ENCODE measurements at places on chromosomes 1 and 21. TPM values are rescaled to one million over a fixed set of nuclear protein-coding genes. Genes with fewer than 3 reads are reported as not detected.
A peak's percentile ranks its signal among the peaks of the same experiment; 100 is the strongest.

- no peak for DNase-seq
Measured at GRCh38 chr1:116586741-116587143, 15.9 kb upstream of the CD58 start.

CAPN9 gene
- 0.27 TPM for total RNA-seq

PPIAL4G gene
- not detected for total RNA-seq

GRCh38 chr1:27643600-27644368 lies 8.8 kb upstream of the FGR start:
- peak; percentile 75 for DNase-seq

KLHDC7A gene
- not detected for total RNA-seq

DNA sequence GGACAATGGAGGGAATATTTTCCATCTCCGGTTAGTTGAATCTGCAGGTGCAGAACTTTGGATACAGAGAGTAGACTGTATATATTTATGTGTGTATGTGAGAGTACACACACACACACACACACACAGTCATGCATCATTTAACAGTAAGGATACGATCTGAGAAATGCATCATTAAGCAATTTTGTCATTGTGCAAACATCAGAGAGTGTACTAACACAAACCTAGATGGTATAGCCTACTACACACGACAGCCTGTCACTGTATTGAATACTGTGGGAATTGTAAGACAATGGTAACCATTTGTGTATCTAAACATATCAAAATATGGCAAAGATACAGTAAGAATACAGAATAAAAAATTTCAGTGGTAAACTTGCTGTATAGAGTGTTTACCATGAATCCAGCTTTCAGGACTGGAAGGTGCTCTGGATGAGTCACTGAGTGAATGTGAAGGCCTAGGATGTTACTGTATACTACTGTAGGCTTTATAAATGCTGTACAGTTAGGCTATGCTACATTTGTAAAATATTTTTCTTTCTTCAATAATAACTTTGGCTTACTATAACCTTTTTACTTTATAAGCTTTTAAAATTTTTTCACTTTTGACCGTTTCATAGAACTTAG lies 138.5 kb downstream of the ZZZ3 start:
- DNase-seq, result no peak

FAM78B gene
- 3.4 TPM for total RNA-seq

DNA sequence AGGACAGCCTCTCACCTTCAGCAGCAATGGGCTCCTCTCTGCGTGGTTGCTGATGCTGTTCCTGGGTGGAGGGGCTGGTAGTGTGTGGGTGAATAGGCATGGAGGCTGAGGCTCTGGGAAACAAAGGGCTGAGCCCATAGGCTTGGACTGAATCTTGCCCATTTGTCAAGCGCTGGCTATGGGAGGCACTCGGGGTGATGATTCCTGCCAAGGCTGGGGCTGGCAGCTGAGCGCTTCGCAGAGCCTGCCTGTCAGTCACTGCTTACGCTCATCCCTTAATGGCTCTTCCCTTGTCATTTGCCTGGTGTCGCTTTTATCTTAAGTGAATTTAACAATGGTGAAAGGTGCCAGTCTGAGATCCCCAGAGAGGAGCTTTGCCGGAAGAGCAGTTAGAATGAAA lies 353.3 kb downstream of the PBX1 start:
- no peak for DNase-seq

DNA sequence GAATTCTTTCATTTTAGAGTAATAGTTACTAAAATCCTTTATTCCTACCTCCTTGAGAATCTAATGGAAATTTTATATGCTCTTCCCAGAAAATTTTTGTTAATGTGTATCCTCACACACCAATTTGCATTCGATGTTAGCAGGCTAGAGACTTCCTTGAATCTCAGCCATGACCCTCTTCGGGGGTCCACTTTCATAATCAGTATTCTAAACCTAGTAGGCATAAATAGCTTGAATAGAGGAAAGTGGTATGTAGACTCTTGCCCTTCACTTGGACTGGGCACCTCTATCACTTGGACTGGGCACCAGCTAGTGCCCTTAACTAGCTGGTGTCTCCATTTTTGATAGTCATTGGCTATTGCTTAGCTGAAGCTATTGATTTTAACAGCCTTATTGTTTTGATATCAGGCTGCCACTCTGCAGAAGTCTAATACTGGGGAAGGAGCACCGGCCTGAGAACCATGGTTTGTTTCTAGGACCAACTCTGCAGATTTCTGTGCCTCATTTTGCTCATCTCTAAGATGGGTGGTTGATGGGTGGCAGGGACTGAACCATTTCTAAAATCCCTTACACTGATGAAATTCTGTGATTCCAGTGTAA lies 42.8 kb downstream of the MRPL39 start:
- DNase-seq, result no peak

ARHGEF10L gene
- total RNA-seq, result 59.9 TPM

DNAJC6 gene
- 2.0 TPM for total RNA-seq

GNG4 gene
- total RNA-seq, result not detected

DNA sequence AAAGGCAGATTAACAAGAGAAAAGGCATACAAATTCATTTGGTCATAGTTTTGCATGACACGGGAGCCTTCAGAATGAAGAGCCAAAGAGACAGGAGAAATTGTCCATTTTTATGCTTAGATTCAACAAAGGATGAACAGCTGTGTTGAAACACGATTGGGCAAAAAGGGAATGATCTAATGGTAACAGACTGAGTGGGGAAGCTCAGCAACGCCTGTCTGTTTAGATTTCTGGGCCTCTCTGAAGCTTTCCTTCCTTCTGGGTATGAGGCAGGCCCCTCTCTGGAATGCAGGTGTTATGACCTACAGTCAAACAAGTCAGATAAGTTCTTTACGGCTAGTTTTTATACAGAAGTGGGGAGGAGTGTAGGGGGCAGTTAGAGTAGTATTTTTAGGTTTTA lies 154.6 kb downstream of the RGS7 start:
- no peak for DNase-seq

DNA sequence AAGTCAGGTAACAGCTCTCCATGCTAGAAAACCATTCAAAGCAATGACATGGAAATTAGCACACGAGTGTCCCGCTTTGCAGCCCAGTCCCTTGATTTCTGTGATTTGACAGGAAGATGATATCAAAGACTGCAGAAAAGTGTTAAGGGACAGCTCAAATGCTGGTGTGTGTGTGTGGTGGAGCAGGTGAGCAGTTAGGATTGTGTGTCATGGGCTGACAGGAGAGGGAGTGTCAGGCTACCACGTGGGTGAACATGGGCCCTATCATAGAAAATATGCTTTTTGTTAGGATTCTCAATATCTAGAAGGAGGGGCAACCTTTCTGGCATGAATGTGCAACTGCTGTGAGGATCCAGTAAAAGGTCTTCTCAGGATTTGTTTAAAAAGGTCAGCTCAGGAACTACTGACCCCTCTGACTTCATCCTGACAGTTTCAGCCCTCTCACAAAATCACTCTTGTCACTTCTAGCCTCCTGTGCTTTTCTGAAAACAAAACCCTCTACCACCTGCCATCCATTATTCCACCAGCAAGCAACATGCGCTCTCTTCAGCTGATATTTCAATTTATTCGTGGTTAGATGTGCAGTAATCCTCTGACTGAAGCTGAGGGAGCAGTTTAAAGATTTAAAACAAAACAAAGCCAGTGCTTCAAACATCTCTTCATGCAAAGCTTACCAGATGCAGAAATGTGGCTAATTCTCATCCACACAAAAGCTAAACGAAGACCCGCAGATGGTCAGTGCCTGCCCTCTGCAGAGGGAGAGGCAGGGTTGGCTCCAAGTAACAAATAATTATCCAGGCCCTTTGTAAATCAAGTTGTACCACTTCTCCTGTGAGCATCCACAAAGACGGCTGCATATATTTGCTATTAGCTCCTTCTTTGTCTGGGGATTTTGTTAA lies 397.9 kb downstream of the PTBP2 start:
- DNase-seq, result no peak

- no peak for DNase-seq
Measured at GRCh38 chr1:3638676-3639075, 11.2 kb downstream of the WRAP73 start.

DNA sequence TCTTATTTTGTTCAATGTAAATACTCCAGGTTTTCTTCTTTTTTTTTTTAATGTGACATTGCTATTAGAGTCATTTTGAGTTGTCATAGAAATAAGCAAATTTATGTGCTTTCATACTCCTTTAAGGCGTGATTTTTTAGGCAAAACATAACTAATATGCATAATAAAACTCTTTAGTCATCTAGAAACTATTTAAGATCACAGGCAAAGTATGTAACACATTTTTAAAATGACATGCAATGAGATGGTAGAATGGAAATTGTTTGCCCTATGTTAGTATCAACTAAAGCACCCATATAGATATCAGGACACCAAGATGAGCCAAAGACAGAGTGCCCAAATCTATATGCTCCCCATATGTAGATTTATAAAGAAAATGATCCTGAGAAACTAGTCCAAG lies 41.5 kb upstream of the SGIP1 start:
- DNase-seq, result no peak

DNA sequence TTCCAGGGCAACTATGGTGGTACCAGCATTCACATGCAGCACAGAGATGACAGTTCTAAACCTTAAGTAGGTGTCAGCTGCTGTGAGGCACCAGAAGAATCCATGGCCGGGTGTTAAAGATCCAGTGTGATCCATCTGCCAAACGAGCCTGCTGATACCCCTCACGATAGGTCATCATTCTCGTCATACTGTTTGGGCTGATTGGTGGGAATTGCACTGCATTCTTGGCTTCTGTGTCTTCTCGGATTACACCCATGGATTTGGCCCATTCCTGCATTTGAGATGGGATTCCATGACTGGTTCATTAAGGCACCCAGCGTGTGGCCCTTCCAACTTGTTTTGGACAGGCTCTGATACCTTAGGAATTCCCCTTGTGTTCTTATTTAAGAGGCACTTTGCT lies 55.2 kb downstream of the ST6GALNAC3 start:
- DNase-seq, result no peak

NID1 gene
- total RNA-seq, result 65.8 TPM

DNA sequence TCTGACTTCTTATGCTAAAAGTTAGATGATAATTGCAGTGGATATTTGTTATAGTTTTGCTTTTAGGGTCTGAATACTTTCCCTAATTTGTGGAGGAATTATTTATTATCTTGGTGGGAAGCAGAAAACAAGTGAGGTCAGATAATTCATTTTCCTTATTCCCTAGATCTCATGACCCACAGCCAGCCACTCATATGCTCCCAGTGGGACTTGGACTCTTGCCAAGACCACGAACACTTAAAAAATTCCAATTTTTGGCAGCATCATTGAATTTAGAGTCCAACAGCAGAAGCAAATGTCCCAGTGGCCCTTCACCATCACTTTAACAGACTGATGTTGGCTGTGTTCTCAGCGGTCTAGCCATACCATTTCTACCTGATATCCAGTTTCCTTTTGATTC lies 204.2 kb downstream of the HMCN1 start:
- no peak for DNase-seq

HRNR gene
- total RNA-seq, result not detected

GRCh38 chr1:22111620-22112019 lies 31.3 kb downstream of the WNT4 start:
- DNase-seq, result no peak

- DNase-seq, result peak; percentile 15
Measured at GRCh38 chr1:53683986-53684740, 54.8 kb downstream of the GLIS1 start.

DNA sequence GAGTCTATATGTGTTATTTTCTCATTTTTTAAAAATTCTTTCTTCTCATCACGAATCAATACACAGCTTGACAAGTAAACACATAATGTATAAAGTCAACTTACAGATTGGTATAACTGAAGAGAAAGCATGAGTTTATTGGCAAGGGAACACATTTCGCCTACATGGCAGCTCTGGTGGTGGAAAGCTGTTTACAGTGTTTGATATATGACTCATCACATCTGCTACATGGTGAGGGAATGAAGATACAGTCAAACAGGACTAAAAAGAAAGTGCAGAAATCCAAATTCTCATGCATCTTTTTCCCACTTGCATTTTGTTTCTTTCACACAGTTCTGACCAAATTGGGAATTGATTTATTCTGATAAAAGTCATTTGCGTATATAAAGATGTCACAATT lies 122.2 kb upstream of the ADGRL4 start:
- DNase-seq, result no peak

DCST1 gene
- total RNA-seq, result not detected

NCF2 gene
- 6.7 TPM for total RNA-seq

DNA sequence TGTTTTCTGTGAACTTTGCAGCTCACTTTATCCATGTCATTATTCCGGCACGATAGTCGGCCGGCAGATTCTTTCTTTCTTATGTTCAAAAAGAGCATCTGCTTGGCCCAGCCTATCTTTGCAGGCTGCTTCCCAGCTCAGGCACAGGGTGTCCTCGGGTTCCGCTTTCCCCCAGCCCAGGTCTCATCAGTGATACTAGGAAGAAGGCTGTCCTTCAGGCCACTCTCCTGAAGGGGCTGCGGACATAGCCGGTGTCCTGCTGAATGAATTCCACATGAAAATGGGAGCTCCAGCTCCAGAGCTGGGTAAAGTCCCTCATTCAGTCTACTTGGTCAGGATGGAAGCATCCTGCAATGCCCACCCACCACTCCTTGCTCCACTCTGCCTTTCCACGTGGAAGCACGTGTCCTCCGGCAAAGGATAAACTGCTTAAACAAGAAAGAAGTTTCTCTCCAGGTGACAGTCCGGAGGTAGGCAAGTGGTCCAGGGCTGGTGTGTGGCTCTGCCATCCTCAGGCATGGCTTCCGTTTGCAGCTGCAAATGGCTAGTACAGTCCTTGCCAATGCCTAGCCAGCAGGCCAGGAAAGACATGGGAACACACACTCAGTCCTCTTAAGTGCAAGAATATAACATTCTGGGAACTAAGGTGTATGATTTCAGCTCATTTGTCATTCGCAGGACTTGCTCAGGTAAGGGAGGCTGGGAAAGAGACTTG lies 161.0 kb downstream of the TRIM33 start:
- no peak for DNase-seq

DNA sequence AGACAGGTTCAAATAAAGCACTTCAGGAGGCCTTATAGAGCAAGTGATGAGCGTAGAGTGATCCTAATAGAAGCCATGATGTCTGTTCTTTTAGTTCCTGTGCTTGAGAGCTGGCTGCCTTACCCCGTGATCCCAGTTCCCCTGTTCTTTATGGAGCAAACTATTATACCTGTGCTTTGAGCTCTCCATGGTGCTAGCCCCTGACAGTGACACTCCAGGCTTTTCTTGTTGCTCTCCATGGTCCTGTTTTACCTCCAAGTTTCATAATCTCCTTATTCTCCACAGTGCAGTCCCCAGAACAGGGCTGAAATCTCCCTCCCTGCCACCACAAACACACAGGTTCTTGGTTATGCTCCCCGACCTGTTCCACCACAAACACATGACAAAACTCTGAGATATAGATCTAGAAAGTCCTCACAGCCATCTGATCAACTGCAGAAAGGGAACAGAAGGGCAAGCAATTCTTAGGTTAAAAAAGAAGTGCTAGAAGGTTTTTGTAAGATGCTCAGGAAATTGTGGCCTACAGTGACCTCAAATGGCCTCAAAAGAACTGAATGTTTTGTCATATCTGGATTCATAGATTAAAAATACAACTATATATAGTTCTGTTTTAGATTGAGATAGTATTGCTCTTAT lies 6.0 kb downstream of the CADM3 start:
- DNase-seq, result no peak

SUSD4 gene
- total RNA-seq, result 8.7 TPM

All from Right ventricle myocardium inferior (tissue), 1 donor.